ENCODE measurements at places on chromosomes 1 and 21.

- DNase-seq = no peak
These were observed 13.7 kb downstream of the ZBTB17 start for GRCh38 chr1:15962176-15962575.

GRCh38 chr1:224124220-224124619, 10.3 kb downstream of the FBXO28 start:
- no peak for DNase-seq

DNA sequence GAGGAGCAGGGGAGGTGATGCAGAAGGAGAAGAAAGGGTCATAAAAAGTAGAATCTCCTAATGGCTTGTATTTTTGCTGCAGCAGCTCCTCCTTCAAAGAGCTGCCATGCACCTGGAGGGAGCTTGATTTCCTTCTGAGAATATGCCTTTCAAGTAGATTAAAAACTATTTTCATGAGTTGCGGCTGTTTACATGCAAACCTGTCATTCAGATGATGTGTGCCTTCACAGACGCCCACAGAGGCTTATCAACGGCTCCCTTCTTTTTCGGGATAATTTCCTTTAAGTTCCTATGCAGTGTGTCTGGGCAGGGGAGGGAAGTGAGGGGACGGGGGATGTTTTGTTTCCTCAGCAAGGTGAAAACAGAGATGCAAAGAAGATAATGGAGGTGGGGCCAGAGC, 38.8 kb downstream of the TNR start:
- DNase-seq = no peak

DNA sequence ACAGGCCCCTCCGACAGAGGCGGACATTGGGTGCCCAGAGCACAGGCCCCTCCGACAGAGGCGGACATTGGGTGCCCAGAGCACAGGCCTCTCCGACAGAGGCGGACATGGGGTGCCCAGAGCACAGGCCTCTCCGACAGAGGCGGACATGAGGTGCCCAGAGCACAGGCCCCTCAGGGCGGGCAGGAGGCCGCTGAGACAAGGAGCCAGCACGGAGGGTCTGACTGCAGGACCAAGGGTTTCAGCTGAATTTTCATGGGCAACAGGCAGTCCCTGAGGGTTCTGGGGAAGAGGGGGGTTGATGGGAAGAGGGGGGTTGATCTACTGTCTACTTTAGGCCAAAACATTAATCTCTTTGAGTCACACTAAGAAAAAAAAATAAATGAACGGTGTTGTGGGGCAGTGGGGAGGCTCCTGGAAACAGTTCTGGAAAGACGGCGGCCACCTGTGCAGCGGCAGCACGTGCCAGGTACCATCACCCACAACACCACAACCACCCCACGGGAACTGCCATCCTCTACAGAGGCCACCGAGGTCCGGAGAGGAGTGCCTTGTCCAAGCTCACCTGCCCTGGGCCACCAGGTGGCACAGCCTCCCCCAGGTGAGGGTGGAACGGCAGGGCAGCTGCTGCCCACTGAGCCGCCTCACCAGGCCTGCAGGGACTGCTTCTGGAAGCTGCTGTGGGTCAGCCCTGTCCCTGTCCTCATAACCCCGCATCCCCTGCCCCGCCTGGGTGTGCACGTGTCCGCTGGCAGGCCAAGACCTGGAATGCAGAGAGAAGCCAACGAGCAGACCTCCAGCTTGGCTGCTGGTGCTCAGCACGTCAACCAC, 20.5 kb downstream of the PRDM15 start:
- no peak for DNase-seq

GRCh38 chr21:15624646-15625045, 105.1 kb upstream of the USP25 start:
- no peak for DNase-seq

DNA sequence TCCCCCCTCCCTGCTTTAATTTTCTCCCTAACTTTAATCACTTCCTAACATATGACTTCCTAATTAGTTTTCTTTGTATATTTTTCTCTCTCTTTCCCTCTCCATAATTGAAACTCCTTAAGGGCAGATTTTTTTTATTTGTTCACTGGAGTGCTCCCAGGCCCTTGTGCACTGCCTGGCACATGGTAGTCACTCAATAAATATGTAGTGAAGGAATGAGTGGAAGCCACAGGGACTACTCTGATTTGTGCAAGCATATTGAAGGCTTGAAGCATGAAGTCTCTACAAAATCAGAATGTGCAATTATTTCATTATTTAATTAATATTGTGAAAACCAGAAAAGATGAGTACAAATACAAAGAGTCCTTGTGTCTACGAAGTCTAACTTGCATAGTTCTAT, 41.5 kb downstream of the SNX7 start:
- no peak for DNase-seq

Data from NCI-H1436 (cell line).